Stimulated activated CD4-positive, alpha-beta T cell treated with anti-CD3 and anti-CD28 coated beads, Interleukin-1b, Interleukin-23, amount 100 ng/mL, for 24 hours (primary cell): ENCODE measurements at places on chromosomes 12 and 14.

- DNase-seq, result no peak
These were observed 138.6 kb upstream of the TRHDE start for GRCh38 chr12:72133497-72134055.

- no peak for DNase-seq
These were observed 140.8 kb downstream of the ERC1 start for GRCh38 chr12:1131811-1132224.

DNA sequence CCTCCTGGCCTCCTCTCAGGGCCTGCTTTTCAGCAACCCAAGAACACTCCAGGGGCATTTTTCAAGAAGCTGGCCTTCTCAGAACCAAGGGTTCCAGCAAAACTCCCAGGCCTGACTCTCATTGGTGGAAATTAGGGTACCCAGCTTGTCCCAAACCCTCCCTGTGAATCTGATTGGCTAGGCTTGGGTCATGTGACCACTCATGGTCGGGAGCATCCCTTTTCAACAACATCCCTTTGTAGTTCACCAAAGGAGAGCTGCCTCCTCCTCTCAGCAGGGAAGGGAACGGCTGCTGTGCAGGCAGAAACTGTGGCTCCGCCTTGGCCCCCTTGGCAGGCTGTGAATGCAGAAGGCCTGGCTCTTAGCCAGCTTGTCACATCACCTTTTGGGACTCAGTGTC lies 94.5 kb downstream of the AACS start:
- no peak for DNase-seq

GRCh38 chr12:72295744-72296143 lies 23.6 kb downstream of the TRHDE start:
- DNase-seq, result no peak

DNA sequence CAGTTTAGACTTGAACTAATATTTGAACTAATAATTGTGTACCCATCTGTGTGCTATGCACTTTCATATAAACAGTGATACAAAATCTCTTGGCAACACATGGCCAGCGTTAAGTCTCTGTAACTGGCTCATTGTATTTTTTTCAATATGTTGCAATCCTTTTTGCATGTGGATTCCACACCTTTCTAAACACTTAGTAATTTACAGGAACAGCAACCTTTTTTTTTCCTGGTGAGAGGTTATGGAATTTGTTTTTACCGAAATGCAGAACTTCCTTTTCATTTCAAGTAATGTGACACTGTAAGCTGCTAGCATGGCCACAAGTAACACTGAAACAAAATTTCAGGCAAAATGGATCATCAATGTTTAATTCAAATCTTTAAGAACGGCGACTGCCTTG lies 45.4 kb upstream of the EPS8 start:
- no peak for DNase-seq

DNA sequence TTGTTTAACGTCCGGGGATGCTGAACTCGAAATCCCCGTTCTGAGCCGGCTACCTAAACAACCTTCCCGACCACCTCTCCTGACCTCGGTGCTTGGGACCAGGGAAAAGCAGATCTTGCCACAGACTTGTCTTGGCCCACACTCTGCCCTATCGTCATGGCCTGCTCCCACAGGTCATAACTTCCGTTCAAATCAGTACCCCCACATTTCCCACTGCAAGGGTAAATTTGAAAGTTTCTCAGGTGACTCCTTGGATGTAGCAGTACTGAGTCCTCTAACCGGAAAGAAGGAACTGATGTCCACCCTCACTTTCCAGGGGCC lies 612 bp upstream of the RBM23 start:
- no peak for DNase-seq

GRCh38 chr14:34175574-34175973 lies 224.7 kb upstream of the EGLN3 start:
- no peak for DNase-seq

DNA sequence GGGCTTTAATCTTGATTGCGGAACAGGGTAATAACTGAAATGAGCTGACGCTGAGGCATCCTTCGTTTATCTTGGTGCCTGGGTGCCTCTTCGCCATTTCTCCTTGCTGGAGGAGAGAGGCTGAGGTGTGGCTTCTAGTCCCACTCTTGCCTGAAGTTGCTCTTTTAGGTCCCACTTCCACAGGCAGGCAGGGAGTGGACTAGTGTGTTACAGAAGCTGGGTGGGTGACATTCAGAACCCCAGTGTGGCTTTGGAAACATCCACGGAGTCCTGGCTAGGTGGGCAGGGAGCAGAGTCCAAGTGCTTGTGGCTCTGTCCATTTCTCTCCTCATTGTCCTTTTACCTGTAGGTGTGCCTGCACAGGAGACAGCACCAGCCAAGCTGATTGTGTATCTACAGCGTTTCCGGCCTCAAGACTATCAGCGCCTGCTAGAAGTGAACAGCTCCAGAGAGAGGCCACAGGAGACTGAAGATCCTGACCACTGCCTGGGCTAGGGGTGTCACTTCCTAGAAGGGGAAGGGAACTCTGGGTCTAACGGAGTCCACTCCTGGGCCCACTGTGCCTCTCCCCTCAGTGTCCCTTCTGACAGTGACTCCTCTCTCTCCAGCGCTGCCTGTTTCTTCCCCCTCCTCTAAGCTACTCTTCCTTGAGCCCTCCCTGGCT lies 2.4 kb downstream of the THTPA start:
- no peak for DNase-seq

DNA sequence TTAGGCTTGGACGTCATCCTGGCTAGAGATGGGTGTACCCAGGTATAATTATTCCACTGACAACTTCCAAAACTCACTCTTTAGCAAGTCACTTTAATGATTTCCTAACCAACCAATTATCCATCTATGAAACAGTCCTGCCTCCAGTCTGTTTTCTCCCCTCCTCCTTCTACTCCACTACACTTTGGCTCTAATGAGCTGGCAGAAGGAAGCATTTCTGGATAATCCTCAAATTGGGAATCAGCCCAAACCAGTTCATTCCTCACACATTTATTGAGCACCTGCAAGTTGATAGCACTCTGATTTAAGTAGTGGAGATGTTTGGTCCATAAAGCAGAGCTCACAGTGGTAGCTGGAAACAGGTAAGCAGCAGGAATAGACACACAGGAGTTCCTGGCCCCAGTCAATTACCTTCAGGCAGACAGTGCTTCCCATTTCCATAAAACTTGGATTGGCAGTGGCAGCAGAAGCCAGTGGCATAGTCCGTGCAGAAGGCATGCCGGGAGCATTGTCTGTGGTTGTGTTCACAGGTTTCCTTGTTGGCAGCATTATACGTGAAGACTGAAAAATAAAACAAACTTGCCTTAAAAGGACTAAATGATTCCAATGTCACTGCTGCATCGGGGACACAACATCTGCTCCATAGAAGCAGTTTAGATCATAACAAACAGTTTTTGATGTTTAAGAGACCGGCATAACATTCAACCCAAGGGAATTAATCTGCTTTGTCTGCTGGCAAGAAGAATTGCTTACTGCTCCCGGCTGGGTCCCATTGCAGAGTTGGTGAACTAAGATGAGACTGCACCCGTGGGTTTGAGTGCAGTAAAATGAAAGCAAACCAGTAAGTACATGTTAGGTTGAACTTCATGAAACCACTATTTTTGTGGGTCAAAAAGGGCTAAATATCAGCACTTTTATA lies 26.2 kb downstream of the NID2 start:
- no peak for DNase-seq

GRCh38 chr12:104638851-104639240 lies 182.1 kb downstream of the CHST11 start:
- no peak for DNase-seq

DNA sequence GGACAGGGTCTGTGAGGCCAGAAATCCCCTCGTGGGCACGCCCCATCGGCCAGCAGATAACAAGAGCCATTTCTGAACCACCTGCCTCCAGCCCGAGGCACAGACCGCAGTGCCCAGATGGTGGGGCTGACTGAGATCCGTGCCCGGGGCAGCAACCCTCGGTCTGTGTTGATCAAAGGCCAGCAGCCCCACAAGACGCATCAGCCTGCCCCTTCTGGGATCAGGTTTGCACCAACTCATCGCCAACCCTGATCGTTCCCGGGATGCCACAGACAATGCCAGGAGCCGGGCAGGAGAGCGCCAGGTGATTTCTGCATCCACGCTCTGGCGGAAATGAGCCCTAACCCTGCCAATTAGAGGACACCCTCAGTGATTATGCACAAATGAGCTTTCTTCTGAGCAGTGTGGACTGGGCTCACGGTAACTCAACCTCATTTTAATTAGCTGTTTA lies 64.5 kb downstream of the TESC start:
- DNase-seq, result no peak

- DNase-seq, result no peak
These were observed 27.1 kb downstream of the NT5DC3 start for GRCh38 chr12:103813949-103814348.

DNA sequence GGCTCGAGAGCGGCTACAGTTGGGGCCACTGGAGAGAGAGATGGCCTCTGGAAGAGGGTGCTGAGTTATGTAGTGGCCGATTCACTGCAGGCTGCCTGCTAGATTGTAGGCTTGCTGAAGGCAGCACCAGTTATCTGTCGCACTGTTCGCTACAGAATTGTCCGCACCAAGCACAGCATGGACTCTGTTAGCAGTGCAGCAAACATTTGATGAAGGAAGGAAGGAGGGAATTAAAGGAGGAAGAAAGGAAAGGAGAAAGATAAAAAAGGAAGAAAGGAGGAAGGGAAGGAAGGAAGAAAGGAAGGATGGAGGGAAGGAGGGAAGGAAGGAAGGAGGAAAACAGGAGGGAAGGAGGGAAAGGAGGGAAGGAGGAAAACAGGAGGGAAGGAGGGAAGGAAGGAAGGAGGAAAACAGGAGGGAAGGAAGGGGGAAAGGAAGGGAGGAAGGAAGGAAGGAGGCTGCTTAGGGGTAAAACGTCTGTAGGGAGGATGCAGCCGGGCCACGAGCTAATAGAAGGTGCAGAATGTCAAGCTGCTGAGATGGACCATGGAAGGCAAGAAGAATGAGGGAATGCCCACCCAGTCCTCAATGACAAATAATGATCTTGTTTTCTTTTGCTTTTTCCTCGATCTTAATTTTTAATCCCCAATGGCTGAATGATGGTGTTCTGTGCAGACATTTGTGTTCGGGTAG lies 27.3 kb upstream of the ADIPOR2 start:
- DNase-seq, result no peak

GRCh38 chr12:109222062-109222461 lies 87.0 kb downstream of the FOXN4 start:
- no peak for DNase-seq

DNA sequence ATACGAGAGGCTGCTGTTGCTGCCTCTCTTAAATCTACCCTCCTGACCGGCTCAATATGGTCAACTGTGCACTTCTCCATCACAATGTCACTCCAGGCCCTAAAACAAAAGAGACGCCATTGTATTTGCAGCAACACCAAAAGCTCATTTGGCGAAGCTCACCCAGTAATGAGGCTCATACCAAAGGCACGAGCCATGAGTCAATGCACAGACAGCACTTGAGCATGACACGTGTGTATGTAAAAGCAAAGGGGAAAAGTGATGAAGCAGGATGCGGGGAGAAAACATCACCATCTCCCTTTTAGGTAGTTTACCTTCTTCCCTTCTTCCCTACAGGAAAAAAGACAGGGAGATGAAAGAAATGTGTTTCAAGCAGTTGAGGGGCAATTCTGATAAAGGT lies 150.3 kb downstream of the FOXN3 start:
- DNase-seq, result no peak

DNA sequence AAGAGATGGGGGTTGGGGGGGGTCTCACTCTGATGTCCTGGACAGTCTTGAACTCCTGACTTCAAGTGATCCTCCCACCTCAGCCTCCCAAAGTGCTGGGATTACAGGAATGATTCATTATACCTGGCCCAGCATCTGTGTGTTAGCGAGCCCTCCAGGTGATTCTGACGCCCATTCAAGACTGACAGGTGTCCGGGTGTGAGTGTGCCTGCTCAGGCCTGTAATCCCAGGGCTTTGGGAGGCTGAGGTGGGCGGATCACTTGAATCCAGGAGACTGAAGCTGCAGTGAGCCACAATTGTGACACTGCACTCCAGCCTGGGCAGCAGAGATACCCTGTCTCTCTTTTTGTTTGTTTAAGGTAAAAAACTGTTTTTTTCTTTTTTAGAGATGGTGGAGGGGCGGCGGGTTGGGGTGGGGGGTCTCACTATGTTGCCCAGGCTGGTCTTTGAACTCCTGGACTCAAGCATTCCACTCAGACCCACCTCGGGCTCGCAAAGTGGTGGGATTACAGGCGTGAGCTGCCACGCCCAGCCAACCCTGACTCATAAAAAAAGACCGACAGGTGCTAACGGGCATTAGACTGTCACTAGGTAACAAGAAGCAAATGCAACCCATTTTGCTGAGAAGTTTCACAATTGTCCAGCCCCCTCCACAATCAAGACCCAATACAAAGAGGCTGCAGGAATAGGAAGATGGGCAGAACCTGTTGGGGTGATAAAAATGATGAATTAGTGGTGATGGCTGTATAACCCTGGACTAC lies 4.7 kb downstream of the VSIG10 start:
- no peak for DNase-seq

DNA sequence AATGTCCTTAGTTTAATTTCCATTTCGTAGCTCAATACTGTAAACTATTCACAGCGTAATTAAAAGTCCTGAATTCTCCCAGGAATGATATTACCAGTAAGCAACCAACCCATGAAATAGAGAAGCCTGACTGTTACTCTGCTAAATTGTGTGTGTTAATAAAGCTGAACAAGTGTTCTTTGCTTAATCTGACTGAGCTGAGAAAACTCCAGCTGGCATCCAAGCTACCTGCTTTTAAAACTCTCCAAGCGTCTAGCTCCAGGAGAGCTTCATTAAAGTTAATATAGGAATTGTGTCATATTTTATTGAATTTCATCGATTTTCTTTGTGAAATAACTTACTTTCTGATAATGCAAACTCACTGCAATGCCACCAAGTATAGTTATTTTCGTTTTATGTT lies 524.4 kb downstream of the SLC16A7 start:
- DNase-seq, result no peak

GRCh38 chr12:51021694-51022093 lies 4.5 kb downstream of the SLC11A2 start:
- no peak for DNase-seq

DNA sequence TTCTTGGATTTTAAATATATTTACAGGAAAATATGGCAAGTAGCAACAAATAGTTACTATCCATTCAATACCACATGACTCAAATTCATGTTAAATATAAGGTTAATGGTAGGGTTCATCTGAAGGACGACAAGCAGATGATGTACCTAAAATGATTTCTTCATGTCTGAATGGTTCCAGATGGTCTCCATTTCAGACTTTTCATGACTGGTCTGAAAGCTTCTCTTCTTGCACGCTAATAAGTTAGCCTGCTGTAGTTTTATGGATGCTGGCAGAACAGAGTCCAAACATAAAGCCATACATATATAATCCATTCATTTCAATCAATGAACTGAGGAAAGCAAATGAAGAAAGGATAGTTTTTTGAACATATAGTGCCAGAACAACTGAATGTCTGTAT lies 257.0 kb upstream of the MGAT4C start:
- DNase-seq, result no peak

DNA sequence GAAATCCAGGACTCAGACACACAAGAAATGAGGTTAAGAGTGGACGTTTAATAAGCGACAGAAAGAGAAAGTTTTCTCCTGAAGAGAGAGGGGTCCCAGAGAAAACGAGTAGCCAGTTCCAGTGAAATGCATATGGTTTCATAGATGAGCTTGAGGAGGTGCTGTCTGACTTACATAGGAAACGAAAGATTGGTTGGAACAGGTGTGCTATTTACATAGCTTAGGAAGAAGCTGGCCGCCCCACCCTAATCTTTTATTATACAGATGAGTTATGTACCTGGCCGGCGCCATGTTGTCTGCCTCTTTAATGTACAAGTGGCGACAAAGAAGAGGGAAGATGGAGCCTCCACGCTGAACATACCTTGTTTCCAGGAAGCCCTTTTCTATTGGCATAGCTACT lies 223.0 kb downstream of the SLC6A15 start:
- no peak for DNase-seq
